ENCODE measurements at places on chromosomes 5 and 9.
A peak's percentile ranks its signal among the peaks of the same experiment; 100 is the strongest.

DNA sequence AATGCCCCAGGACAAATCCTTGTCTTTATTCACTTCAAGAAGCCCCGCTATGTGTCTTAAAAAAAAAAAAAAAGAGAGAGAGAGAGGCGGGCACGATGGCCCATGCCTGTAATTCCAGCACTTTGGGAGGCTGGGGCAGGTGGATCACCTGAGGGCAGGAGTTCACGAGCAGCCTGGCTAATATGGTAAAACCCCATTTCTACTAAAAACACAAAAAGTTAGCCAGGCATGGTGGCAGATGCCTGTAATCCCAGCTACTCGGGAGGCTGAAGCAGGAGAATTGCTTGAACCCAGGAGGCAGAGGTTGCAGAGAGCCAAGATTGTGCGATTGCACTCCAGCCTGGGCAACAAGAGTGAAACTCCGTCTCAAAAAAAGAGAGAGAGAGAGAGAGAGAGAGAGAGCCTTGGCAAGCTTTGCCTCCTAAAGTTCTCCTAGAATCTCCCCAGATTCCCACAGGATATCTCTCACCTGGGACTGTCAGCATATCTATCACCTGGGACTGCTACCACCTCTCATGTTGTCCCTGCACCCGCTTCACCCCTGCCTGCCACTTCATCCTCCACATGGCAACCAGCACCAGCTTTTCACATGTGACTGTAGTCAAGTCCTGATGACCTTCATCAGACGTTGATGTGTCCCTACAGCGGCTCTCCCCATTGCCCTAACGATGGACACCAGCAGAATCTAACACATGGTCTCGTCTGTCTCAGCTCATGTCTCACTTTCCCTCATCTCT lies 5.8 kb downstream of the ITK start:
- no peak for DNase-seq

GRCh38 chr5:149239917-149240316 lies 31.7 kb upstream of the AFAP1L1 start:
- DNase-seq, result no peak

DNA sequence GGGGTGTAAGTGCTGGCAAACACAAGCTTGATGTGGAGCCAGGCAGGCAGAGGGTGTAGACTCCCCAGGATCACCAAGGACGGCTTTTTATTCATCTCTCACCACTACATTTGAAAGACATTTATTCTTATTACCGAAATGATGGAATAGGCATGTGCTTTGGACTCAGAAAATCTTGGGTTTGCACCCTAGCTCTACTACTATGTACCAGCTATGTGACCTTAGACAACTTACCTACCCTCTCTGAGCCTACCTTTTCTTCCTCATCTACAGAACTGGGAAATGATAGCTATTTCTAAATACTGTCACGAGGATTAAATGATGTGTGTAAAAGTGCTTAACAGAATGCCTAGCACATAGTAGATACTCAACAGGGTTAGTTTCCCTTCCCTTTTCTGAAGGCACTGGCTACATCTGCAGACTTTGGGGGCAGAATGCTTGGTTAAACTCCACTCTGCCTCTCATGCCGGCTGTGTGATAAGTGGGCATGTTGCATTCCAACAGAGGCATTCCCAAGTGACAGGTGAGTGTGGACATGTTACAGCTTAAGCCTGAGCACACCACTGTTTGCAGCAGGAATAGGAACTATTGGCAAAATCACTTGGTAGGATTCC lies 94.8 kb downstream of the SLC1A3 start:
- DNase-seq, result peak; percentile 67

DNA sequence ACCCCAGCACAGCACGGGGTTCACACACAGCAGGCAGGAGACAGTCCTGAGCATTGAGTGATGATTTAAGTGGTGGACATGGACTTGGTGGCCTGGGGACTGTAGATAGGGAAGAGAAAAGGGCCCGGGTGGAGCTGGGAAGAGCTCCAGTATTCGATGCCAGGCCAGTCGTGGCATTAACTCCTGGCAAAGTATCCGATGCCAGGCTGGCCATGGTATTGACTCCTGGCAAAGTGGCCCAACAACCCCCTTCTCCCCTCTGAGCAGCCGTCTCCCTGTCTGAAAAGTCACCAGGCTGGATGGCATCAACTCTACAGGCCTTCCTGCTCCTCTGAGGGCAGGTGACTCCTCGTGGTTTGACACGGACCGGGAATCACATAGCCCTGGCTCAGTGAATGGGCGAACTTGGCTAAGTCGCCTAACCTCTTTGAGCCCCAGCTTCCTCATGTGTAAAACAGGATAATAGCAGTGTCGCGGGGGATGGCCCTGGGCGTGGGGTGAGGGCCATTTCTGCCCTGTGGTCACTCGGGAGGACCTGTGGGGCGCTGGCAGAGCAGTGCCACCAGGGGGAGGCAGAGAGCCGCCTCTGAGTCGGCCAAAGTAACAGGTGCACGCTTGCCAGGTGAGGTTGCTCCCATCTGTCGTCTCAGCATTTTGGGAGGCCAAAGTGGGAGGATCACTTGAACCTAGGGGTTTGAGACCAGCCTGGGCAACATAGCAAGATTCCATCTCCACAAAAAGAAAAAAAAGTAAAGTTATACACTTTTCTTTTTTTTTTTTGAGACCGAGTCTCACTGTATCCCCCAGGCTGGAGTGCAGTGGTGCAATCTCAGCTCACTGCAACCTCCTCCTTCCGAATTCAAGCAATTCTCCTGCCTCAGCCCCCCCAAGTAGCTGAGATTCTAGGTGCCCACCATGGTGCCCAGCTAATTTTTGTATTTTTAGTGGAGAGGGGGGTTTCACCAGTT lies 5.7 kb upstream of the SEC16A start:
- no peak for DNase-seq

DNA sequence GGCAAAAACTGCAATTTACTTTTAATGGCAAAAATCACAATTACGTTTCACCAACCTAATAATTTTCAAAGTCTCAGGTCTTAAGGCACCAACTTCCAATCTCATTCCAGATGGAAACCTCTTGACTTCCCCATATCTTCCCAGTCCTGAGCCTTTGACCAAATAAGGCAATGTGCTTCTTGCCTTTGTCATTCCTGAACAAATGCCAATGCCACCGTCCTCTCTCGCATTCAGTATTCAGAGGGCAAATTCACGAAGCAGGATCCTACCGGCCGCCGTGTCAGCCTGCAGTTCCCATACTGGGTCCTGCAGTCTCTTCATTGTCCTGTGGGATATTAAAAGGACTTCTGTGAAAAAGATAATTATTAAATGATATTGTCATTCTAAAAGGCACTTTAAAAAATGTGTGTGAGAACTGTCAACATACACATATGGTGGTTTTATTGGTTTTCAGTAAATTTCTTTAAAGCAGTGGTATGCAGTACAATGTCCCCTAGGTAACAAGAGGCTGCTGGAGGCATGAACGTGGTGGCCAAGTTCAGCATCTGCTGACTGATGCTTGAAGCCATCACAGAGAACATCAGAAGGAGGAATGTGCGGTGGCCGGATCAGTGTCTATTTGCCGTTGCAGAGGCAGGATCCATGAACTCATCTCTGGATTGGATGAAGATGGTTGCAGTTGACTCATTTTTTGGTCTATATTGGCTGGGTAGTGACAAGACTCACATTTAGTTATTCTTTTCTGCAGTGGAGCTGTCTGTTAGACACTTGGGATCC lies 101.4 kb upstream of the IRX4 start:
- DNase-seq, result no peak

DNA sequence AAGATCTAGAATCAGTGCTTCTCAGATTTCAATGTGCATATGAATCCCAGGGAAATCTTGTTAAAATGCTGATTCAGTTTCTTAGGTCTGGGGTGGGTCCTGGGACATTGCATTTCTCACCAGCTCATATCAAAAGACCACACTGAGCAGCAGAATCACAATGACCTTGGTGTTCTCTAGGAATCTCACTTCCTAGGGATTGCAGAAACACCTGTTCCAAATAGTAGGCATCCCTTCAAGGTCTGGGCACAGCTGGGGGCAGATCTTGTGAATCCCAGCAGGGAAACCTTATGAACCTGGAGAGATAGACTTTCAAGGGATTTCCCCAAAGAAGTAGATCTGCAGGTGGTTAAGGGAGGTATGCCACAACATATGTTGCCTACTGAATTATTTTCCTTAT lies 8.9 kb upstream of the GARNL3 start:
- DNase-seq, result no peak

- peak; percentile 89 for DNase-seq
Measured at GRCh38 chr5:55993013-55993412, 1.8 kb downstream of the IL6ST start.

- DNase-seq, result no peak
Measured at GRCh38 chr5:135265497-135266302, 133.3 kb downstream of the MACROH2A1 start.

- peak; percentile 29 for DNase-seq
Measured at GRCh38 chr9:84230355-84231145, 110.0 kb downstream of the SLC28A3 start.

DNA sequence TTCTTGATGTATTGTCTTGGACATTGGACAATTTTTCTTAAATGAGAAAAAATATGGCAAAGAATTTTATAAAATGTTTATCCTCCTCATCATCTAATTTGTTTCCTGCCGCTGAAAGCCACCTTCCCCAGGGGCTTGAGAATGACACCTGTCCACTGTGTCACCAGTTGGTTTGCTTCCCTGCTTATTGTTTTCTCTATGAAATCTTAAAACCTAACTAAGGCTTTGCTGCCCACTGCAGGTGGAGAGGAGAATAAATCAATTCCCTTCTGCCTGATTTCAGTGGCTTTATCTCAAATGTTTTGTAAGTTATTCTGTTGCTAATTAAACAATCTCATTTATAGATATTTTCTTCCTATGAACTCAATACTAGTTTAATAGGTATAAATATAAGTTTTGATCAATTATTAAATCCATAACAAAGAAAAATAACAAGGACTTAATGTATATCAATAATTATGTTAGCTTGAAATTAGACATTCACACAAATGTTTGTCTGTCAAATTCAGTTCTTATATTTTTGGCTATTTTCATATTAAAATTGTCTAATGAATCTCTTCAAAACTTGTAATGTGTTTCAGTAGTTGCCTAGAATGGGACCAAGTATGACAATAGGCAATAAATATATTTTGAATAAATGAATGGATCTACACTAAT lies 822.5 kb downstream of the PTPRD start:
- DNase-seq, result peak; percentile 88

DNA sequence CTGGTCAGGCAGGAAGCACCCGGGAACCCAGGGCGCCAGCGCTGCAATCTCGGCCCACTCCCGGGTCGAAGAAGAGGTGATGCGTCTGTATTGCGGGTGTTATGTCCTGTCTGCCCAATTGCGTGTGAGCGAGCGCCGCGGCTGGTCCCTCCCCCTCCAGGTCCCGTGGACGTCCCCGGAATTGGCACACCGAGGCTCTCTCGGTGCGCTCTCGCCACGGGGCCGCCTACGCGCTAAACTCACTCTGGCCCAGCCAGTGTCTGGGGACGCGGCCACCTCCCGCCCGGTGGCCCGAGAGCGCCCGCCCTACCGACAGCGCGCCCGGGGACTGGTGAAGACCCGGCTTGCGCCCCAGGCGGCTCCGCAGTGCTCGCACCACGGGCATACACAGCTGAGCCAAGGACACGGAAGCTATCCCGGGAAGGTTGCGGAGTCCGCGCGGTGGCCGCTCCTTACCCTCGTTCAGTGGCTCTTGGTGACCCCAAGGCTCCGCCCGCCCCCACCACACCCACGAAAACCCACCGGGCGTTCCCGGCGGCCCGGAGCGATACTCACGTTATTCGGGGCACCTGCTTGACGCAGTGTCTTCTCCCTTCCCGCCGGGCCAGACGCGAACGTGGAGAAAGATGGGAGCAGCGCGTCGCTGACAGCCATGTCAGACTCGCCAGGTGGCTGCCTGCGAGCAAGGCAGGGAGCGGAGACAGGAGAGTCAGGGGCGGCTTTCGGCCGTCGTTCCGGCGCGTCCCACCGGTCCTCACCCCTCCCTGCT lies 1.0 kb downstream of the KLF4 start:
- no peak for DNase-seq

DNA sequence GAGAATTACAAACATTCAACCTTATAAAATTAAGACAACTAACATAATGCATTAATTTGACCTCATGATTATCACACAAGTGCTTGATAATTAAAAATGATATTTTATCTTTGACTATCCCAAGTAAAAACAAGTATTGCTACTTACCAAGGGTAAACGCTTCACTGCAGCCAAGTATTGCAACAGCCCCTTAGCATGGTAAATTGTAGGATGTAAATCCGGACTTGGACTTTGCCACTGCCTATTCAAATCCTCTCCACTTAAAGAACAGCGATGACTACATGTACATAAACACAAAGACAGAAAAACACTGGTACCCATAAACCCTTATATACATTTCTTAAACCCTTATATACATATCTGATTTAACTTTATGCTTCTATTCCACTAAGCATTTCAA lies 155.1 kb downstream of the AGTPBP1 start:
- DNase-seq, result no peak

- peak; percentile 44 for DNase-seq
Measured at GRCh38 chr9:100700689-100701318, 122.9 kb downstream of the CAVIN4 start.

GRCh38 chr9:130884542-130885483 lies 11.8 kb downstream of the QRFP start:
- DNase-seq, result no peak

- DNase-seq, result no peak
Measured at GRCh38 chr5:44275908-44276307, 113.3 kb downstream of the FGF10 start.

- no peak for DNase-seq
Measured at GRCh38 chr5:19902316-19902934, 85.6 kb downstream of the CDH18 start.

DNA sequence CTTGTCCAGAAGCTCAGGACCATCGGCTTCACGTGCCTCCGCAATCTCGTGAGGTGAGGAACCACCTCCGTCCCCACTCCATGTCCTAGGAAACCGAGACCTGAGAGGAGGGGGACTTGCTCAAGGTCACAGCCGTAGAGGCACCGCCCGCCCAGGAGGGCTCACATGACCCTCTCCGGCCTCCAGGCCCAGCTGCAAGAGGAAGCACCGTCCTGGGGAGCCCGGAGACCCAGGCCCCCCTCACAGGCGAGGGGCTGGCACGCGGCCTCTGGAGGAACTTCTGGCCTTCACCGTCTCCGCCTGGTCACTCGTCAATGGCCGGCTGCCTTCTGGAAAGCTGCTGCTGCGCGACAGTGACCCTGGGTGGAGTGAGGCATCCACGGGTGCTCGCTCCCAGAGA lies 24.2 kb downstream of the FAM78A start:
- DNase-seq, result no peak

DNA sequence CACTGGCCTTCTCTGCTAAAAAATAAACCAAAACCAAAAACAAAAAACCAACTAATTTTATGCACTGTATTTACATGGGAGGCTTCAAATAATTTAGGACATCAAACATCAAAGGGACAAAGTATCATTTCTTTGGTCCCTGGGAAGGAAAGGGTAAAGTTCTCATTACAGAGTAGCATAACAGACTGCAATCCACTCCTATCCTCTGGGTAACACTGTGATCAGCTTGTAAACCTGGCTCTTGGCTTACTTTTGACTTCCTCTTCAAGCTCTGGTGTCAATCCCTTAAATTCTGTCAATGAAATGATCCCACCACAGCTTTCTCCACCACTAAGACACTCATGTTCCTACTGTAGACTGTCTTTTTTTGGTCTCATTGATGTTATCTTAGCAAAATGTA lies 69.8 kb upstream of the VCAN start:
- DNase-seq, result no peak
